ENCODE measurements at places on chromosomes 3 and 15.

- DNase-seq: no peak
Observed at GRCh38 chr3:149494759-149495580, 20.5 kb downstream of the TM4SF4 start.

DNA sequence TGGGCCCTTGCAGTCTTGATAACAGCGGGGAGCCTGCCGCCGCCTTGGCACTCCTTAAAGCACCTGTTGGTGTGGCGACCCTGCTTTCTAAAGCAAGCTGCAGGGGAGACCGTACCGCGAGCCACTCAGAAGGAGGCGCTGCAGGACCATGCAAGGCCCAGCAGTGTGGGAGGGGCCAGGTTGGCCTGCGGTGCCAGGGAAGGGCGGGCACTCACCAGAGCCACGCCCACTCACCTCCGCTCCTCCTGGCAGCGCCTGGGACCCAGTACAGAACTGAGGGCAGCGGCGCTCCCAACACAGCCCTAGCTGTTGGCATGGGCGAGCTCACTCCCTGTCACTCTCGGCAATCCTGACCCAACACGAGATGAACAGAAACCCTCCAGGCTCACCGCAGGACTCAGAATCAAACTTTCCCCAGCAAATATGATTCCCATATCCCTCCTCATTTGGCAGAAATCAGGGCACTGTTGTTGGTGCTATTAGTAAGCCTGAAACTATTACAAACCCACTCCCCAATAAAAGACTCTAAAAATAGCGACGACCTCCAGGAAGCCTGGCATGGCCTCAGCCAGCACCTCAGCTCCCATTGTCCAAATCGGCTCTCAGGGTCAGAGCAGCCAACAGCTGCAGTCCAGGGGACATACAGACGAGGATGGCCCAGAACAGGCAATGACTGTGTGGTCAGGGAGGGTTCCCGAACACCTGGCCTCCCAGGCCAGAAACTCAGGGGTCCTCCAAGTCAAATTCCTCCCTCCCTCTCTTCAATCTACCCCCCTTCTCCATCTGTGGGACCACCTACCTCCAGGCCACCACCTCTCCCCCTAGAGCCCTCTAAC, 77.2 kb downstream of the TBC1D2B start:
- DNase-seq: peak; percentile 86

DNA sequence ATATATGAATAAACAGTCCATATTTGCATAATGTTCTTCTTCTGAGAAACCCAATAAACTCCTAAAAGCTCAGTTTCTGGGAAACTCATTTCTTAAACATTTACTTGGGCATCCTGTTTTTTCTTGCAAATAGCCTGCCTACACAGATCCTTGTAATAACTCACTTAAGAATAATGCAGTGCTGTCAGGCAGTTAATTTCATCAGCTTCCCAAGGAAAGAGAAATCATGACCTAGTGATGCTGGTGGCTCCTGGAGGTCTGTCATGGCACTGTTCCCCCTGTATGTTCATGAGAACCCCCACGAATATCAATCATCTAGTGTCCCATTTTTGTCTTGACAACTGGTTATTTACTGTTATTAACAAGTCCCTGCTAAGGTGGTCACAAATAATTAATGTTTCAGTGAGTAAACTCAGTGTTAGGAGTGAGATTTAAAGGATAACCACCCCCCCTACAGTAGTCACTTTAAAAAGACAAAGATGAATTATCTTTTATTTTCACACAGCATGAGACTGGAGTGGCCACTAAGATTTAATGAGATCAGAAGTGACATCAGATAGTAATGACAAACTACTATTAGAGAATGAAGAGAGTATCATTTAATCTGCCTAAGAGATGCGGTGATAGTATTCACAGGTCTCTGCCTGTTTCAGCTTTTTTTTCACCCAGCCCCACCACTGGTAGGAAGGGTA, 279.5 kb upstream of the NECTIN3 start:
- DNase-seq: no peak

DNA sequence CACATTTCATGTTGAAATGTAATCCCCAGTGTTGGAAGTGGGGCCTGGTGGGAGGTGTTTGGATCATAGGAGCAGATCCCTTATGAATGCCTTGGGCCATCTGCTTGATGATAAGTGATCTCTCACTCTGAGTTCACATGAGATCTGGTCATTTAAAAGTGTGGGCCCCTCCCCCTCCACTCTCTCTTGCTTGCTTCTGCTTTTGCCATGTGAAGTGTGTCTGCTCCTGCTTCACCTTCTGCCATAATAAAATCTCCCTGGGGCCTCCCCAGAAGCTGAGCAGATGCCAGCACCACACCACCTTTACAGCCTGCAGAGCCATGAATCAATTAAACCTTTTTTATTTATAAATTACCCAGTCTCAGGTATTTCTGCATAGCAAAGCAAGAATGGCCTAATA, 14.2 kb upstream of the CD200R1L start:
- DNase-seq: no peak

GRCh38 chr15:51917493-51917892, 54.1 kb downstream of the LEO1 start:
- no peak for DNase-seq

DNA sequence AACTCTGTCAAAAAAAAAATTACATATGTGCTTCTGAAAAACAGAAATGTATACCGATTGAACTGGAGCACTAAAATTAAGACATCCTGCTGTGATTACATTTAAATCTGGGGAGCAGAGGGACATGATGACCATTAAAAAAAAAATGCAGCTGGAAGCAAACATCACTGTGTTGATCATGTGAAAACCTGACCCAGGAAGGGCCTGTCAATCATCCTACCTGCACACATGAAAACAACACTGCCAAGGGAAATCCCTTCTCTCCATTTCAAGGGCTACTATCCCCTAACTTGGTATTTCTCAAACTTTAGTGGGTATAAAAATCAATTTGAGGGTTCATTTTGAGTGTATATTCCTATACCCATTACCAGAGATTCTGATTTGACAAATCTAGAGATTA, 719.9 kb upstream of the CBLB start:
- no peak for DNase-seq

GRCh38 chr3:43797794-43798193, 107.1 kb downstream of the ABHD5 start:
- no peak for DNase-seq

DNA sequence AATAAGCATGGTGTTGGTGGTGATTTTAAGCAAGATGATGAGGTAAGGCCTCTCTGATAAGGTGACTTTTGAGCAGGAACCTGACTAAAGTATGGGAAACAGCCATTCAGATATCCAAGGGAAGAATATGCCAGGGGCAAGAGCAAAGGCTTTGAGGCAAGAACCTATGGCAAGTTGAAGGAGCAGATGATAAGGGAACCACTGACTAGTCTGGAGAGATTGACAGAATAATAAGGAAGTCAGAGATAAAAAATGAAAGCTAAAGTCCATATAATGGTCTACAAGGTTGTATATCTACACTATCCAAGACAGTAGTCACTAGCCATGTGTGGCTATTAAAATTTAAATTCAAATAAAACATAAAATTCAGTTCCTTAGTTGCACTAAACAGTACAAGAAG, 2.5 kb upstream of the C3orf38 start:
- no peak for DNase-seq

- DNase-seq: no peak
Observed at GRCh38 chr15:91526424-91526823, 327.1 kb upstream of the SLCO3A1 start.

- DNase-seq: no peak
Observed at GRCh38 chr15:74902295-74903075, 4.2 kb downstream of the FAM219B start.

DNA sequence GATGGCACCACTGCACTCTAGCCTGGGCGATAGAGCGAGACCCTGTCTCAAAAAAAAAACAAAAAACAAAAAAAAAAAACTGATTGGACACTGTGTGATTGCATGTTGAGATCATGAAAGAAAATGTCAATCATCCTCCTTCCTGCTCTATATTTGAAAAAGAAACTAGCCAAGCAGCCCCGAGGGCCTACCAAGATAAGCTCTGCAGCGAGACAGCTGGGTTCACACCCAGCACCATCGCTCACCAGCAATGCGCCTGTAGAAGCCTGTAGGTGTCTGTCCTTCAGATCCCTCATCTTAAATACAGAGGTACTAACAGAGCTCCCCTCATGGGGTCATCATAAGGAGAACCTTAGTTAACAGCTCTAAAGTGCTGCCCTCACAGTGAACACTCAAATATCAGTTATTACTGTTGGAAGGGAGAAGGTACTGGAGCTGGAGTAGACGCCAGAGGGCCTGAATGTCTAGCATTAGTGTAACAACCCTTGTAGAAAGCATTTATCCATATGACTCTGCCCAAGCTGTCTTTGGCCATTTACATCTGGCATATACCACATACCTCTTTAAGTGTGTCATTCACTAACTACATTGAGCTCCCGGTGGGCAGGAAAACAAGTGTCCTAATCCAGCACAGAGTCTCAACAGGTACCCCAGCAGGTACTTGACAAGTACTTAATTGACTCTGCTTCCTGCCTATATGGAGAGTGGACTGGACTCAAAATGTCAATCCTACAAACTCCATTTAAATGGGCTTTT, 22.9 kb downstream of the MYLK start:
- no peak for DNase-seq

- no peak for DNase-seq
Observed at GRCh38 chr3:59605318-59605717, 555.5 kb upstream of the CFAP20DC start.

GRCh38 chr15:36814105-36814504, 234.7 kb downstream of the CDIN1 start:
- DNase-seq: no peak

- DNase-seq: no peak
Observed at GRCh38 chr3:189908646-189909045, 212.1 kb downstream of the P3H2 start.
